ENCODE measurements at places on chromosomes 5 and 9.

GRCh38 chr5:20678814-20679298, 690.9 kb upstream of the CDH18 start:
- no peak for DNase-seq

GRCh38 chr5:177325868-177326381, 14.2 kb upstream of the MXD3 start:
- DNase-seq, result no peak

- DNase-seq, result no peak
These were observed 695.0 kb downstream of the DTWD2 start for GRCh38 chr5:118293378-118293777.

GRCh38 chr9:77926371-77926878, 105.2 kb downstream of the GNAQ start:
- DNase-seq, result no peak

- peak; percentile 13 for DNase-seq
These were observed 232.1 kb downstream of the SH3GL2 start for GRCh38 chr9:17810728-17811571.

DNA sequence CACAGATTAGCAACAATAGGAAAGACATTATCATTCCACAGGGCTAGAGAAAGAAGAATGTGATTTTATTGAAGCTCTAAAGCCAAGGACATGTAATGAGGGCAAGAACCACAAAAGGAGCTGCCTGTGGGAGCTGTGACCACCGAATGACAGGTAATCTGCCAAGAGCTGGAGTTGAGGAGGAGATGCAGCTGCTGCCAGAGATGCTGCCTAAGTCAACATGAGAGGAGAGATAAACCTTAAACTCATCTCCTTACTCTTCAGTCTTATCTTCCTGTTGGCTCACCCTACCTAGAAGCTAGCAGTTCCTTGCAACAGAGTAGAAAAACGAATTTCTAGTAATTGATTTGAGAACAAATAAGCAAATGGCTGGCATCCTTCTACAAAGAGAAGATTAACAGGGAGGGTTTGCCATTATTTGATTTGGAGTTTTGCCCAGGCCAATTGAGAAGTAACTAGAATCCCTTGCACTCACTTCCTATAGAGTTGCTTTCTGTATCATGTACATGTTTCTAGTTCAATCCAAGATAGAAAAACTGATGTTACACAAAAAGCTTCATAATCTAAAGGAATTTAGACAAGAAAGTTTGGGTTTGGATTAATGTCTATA, 539.2 kb downstream of the TLE1 start:
- no peak for DNase-seq

All from brain pericyte (primary cell).